Small intestine (tissue), 16 donors: ENCODE measurements at places on chromosomes 13 and 19. TPM values are rescaled to one million over a fixed set of nuclear protein-coding genes. Genes with fewer than 3 reads are reported as not detected.

- peak; percentile 65 for DNase-seq
Measured at GRCh38 chr19:18898607-18899408, 2.9 kb upstream of the CERS1 start.

DNA sequence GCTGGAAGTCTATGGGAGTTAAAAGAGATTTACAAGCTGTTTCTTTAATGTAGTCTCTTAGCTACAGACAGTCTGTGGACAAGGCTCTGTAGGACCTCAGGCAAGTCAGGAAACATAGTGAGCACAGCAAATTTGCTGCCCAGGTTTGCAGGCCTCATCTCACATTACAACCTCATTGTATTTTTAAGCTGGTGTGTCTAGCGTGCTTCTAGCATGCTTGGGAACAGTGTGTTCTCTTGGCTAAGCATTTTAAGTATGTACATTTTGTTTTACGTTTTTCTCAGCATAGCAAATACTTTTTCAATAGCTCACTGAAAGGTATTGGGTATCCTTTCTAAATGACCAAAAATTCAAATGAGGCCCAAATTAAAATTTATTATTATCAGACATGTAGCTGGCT lies 113.2 kb downstream of the STARD13 start:
- no peak for DNase-seq

DNA sequence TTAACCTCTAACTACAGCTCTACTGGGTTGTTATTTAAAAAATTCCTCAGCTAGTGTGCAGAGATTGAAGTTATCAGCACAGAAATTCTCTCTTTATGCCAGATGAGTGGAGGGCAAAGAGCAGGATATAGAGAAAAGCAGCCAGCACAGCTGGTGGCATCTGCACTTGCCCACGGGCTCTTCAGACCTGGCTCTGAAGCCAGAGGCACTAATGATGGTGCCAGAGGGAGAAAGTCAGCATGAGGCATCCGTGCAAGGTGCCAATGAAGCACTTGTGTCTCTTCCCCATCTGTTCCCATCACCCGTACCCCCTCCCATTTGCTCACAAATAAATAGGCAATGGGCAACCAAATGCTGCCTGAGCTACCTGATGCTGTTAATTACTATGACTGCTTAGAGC lies 138.9 kb downstream of the OLFM4 start:
- DNase-seq = no peak

DNA sequence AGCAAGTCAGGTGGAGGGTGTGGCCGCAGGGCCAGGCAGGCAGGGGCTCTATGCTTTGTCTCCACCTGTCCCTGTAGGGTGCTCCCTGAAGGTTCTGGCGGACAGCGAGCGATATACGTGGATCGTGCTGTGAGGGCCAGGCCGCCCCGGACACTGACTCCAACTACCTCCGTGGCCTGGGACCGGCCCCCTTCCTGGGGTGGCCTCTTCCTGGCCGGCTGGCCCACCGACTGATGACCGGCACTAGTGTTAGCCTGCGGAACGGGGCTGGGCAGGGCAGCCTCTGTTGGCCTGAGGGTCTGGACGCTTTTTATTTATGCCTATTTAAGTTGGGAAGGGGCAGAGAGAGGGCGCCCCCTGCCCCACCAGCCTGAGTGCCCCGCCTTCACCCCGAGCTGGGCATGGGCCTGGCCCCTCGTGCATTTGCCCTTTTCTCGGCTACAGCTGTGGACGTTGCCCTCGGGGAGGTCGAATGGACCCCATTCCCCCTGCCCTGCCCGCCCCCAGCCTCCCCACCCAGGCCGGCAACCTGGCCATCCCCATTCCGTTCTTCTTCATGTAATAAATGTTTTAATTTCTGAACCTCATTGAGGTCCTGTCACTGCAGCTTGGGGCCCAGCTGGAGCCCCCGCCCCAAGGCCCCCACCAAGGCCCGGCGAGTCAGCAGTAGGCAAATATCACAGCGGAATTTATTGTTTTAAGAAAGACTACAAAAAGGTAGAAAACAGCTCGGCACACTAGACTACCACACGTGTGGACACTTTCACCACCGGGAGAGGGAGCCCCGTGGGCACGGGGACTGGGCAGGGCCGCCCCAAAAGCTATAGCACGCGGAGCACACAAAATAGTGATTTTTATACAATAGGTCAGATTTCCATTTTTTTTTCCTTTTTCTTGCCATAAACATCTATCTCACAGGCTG lies 8.8 kb downstream of the DCAF15 start:
- DNase-seq = no peak

DNA sequence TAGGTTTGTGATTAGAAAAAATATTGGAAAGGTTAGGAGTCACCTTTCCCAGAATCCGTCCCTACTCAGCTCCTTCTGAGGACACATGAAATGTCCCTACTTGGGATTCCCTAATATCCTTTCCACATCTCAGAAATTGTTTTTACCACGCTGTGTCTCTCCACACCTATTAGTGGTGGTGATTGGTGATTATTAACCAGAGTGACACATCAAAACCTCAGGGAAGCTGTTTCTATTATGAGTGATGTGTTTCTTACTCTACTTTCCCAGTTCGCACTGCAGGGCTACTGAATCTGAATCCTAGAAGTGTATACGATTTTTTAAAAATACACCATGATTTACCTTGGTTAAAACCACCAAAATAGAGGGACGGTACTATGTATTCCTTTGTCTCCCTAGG lies 460.8 kb downstream of the TBC1D4 start:
- no peak for DNase-seq

DNA sequence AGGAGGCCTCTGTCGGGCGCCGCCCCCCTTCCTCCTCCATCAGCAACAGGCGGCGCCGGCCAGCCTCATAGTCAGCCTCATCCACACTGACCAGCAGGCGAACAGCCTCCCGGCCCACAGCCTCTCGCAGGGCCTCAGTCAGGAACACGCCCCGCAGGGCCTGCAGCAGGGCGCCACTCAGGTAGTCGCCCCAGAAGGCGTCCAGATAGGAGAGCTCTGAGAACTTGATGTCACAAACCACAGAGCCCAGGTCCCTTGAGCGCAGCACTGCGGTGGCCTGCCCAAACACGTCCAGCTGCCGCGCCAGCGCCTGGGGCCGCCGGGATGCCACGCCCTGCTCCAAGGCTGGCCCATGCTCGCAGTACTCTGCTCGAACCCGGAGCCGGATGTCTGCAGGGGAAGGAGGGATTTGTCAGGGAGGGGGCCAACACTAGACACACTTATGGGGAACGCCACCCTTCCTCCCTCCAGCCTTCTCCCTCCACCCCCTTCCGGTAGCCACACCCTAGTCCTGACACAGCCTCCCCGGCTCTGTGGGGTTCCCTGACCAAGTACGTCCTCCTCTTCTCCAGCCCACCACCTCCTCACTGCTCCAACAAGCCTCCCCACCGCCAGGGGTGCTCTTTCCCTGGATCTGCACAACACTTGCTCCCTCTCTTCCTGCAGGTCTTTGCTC lies 17.9 kb downstream of the DEDD2 start:
- no peak for DNase-seq

DNA sequence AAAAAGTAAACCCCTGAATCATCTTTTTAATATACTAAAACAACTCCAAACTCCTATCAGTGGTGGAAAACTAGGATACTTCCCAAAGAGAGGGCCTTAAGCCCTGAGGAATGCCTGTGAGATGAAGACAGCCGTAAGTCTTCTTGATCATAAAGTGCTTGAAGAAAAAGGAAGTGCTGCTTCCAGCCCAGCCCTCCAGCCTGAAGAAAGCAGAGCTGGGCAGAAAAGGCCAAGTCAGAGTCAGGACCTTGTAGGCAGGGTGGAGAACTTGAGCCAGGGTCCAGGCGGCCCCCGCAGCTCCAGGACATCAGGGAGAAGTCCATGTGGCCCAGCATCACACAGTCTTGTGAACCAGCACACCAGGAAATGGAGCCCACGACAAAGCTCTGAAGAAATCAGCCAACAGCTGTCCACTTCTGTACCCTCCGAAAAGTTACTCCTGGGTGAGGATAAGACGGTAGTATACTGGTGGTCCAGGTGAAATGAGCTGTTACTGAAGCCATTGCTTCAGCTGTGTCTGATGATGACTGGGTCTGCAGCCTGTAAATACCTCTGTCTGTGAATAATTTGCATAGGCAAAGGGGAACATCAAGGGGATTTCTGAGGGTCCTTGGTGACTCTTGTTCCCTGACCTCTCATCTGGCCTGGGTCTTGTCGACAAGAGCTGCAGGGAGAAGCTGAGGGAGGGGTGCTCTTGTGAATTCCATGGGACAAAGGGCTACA lies 18.7 kb upstream of the CRYL1 start:
- DNase-seq = no peak

The FGF21 gene
- polyA plus RNA-seq = not detected

The SHANK1 gene
- not detected for polyA plus RNA-seq

The KASH5 gene
- polyA plus RNA-seq = not detected
